ENCODE measurements at places on chromosomes 6 and 20. TPM values are rescaled to one million over a fixed set of nuclear protein-coding genes. Genes with fewer than 3 reads are reported as not detected.
A peak's percentile ranks its signal among the peaks of the same experiment; 100 is the strongest.

GRCh38 chr20:62728028-62728780, 19.6 kb downstream of the NTSR1 start:
- H3K4me1 ChIP-seq, result no peaks in the 10 kb centered on the region
- peaks cover 74% of the 10 kb centered on the region for H3K27me3 ChIP-seq
- H3K27ac ChIP-seq, result no peak overlapping the region
- no peak for DNase-seq
- H3K36me3 ChIP-seq, result no peaks in the 10 kb centered on the region

DNA sequence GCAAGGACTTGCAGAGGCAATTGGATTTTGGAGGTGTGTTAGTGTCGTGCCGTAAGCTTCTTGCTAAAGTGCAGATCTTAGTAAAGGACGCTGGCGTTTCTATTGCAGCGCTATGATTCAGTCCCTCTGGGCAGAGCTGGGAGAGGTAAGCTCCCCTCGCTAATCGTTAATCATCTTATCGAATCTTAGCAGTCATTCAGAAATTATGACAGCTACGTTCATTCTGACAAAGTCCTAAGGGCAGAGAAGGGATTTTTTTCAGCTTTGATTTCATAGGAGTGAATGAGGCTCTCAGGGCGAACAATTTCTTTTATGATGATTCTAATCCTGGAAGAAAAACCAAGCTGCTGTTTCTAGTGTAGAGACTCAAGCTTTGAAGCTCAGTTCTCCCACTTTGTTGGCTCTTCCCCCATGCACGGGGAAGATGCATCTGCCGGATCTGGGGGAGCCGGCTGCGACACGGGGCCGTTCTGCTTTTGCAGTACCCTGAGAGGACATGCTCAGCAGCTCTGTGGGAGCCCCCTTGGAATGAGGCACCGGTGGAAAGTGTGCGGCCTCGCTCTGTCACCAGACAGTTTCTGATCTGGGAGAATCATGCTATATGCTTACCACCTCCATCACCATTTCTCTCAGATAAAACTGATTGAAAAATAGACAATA, 79.1 kb upstream of the SLC22A23 start:
- no peaks in the 10 kb centered on the region for H3K36me3 ChIP-seq
- H3K27ac ChIP-seq, result no peak overlapping the region
- no peak for DNase-seq
- no peak overlapping the region for H3K4me3 ChIP-seq

DNA sequence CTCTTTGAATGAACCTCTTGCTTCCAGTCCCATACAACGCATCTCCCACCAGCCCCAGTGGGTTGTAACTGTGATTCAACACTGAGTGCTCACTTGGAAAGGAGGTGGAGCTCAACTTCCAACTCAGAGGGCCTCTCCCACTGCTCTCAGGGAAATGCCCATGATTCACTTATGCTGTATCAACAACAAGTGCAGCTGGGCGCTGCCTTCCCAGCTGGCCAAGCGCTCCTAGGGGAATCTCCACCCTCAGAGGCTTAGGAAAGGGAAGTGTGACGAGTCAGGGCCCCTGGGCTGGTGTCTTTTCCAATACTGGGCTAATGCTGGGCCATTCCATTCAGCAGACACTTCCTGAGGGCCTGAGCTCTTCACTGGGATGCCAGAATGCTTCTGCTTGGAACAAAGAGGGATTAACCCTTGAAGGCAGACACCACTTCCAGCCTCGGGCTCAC, 8.1 kb upstream of the OCSTAMP start:
- DNase-seq, result no peak
- H3K4me3 ChIP-seq, result no peak overlapping the region
- no peaks in the 10 kb centered on the region for H3K36me3 ChIP-seq
- no peaks in the 10 kb centered on the region for H3K4me1 ChIP-seq
- H3K27me3 ChIP-seq, result no peaks in the 10 kb centered on the region
- no peak overlapping the region for H3K27ac ChIP-seq

DNA sequence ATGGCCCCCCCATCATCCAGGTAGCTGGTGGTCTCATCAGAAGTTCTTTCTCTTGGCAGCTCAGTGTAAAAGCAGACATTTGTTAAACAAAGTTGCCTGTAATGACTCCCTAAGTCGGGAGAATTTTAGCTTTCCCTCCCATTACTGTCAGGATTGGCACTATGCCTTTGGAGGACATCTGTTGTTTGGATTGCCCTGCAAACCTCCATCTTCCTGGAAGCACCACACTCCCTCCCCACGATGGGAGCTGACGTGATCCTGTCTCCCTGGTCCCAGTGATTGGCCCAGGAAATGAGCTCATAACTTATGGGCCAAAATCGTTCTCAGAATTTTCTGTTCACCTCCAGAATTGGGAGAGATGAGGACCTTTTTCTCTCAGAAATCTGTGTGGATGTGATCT, 42.6 kb upstream of the CNR1 start:
- no peak for DNase-seq
- H3K4me3 ChIP-seq, result no peak overlapping the region
- H3K36me3 ChIP-seq, result no peaks in the 10 kb centered on the region

GRCh38 chr20:41903586-41903985, 285.4 kb upstream of the CHD6 start:
- no peaks in the 10 kb centered on the region for H3K36me3 ChIP-seq
- peaks cover 5% of the 10 kb centered on the region for H3K27me3 ChIP-seq
- H3K27ac ChIP-seq, result no peak overlapping the region
- H3K4me3 ChIP-seq, result no peak overlapping the region
- DNase-seq, result no peak

DNA sequence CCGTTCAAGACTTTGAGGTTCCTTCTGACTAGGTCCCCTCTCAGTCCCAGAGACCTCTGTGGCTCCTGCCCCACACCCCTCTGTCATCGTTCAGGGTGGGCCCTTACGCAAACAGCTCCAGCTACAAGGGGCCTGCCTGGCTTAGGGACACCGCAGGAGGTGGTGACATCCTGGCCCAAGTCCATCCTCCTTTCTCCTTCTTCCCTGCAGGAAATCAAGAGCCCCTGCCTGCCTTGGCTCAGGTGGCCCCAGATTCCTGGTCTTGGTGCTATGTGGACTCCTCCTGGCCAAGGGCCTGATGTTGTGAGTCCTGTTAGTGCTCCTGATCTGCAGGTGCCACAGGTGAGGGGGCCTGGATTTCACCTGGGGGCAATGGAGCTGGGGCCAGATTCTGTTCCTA, 8.1 kb downstream of the TREML4 start:
- H3K27me3 ChIP-seq, result peaks cover 17% of the 10 kb centered on the region
- no peaks in the 10 kb centered on the region for H3K4me1 ChIP-seq
- H3K4me3 ChIP-seq, result no peak overlapping the region

DNA sequence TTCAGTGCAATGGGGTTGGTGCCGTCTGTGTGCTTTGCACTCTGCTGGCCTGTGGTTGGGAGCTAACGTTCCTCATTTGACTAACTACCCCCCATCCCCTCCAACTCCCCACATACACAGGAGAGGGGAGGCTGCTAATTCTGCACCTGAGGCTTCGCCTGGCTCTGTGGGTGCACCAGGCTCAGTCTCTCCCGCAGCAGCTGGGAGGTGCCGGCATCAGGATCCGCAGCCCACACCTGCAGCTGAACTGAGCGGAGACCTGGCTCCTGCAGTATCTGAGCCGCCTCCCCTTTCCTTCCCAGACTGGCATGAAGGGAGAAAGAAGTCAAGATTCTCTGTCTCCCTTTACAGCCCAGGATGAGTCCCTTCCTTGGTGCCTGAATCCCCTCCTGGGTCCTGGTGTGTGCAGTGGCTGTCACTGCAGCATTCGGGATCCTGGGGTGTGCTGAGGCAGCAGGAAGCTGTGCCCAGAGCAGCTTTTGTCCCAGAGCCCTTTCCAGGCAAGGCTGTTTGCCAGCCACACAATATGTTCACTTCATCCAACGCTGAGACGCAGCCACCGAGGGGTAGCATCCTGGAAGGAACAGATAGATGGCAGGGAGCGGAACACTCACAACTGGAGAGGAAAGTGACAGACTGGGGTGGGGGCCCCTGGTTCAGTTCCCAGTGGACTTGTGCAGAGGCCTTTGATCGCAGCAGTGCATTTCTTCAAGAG, 70.2 kb downstream of the CDH4 start:
- no peaks in the 10 kb centered on the region for H3K36me3 ChIP-seq
- no peak overlapping the region for H3K27ac ChIP-seq
- DNase-seq, result no peak
- H3K4me3 ChIP-seq, result no peak overlapping the region

DNA sequence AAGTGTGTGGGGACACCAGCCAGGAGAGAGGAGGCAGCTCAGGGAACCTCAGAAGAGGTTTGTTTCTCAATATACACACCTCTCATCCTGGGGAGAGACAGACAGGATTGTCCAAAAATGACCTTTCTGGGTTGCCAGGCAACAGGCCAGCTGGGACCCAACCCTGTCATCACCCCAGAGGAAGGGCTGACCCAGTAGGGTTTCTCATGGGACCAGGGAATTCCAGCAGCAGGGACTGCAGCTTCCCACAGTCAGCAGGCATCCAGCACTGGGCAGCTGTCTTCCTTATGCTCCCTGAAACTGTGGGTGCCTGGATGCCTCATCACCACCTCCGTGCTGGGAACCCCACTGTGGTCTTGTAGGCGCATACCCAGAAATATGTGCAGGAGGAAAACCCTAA, 1.3 kb downstream of the C20orf202 start:
- peak overlapping the region; percentile 38 for H3K27ac ChIP-seq
- no peak for DNase-seq
- H3K27me3 ChIP-seq, result no peaks in the 10 kb centered on the region
- no peaks in the 10 kb centered on the region for H3K4me1 ChIP-seq
- H3K4me3 ChIP-seq, result no peak overlapping the region
- no peaks in the 10 kb centered on the region for H3K36me3 ChIP-seq

- H3K36me3 ChIP-seq, result no peaks in the 10 kb centered on the region
- DNase-seq, result no peak
- no peaks in the 10 kb centered on the region for H3K4me1 ChIP-seq
- H3K4me3 ChIP-seq, result no peak overlapping the region
- H3K27ac ChIP-seq, result no peak overlapping the region
- H3K27me3 ChIP-seq, result no peaks in the 10 kb centered on the region
These were observed 228.0 kb upstream of the SYNDIG1 start for GRCh38 chr20:24241466-24241865.

GRCh38 chr6:24982231-24982630, 46.5 kb upstream of the RIPOR2 start:
- no peak overlapping the region for H3K4me3 ChIP-seq
- no peaks in the 10 kb centered on the region for H3K4me1 ChIP-seq
- H3K27ac ChIP-seq, result no peak overlapping the region
- no peaks in the 10 kb centered on the region for H3K36me3 ChIP-seq
- no peaks in the 10 kb centered on the region for H3K27me3 ChIP-seq

DNA sequence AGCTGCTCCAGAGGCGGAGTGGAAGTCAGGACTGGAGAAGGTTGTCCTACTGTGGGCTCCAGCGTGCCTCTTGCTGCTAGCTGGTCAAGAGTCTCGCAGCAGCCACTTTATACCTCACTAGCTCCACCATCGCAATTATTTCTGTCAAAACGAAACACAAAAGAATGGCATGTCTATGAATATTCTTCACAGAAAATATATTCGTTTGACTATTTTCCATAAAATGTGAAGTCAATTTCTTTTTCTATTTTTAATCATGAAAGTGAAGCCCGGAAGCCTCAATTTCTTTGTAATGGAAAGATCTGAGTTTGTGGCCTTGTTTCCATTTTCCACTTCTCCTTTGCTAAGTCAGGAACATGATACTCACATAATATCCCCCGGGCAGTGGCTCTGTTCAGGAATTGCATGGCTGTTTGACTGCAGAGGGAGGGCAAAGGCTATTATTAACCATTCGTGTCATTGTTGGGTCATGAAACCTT, 51.7 kb downstream of the DTD1 start:
- no peak overlapping the region for H3K4me3 ChIP-seq
- H3K4me1 ChIP-seq, result no peaks in the 10 kb centered on the region
- H3K27ac ChIP-seq, result no peak overlapping the region
- no peak for DNase-seq
- H3K36me3 ChIP-seq, result no peaks in the 10 kb centered on the region
- H3K27me3 ChIP-seq, result no peaks in the 10 kb centered on the region

Gene DOP1A
- 56.4 TPM for total RNA-seq

Gene HLA-DQA2
- 2.0 TPM for total RNA-seq

Gene GGTLC1
- not detected for total RNA-seq

Gene THBD
- total RNA-seq, result 28.2 TPM

Gene GJA10
- not detected for total RNA-seq

Gene ARHGAP18
- total RNA-seq, result 28.7 TPM
